ENCODE measurements at places on chromosomes 6 and 20.

- DNase-seq, result no peak
Observed at GRCh38 chr6:17987447-17987696, at the start of gene KIF13A. KIF13A (minus strand) TSS chr6:17987635; CDS start chr6:17987463, 172 bp downstream.

DNA sequence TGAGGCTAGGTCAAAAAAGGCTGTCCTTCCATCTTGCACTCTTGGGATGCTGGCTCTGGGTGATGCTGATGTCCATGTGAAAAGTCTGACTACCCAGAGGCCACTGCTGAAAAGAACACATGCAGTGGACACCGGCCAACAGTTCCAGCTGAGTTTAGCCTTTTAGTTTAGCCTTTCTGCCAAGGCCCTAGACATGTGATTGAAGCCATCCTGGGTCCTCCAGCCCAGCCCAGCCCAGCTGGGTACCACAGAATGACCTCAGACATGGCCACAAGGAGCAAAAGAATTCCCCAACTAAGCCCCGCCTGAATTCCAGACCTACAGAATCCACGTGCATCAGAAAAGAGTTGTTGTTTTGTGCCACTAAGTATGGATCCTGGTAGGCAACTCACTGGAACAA is 17.4 kb downstream of the PIGT start:
- DNase-seq, result peak; percentile 71

DNA sequence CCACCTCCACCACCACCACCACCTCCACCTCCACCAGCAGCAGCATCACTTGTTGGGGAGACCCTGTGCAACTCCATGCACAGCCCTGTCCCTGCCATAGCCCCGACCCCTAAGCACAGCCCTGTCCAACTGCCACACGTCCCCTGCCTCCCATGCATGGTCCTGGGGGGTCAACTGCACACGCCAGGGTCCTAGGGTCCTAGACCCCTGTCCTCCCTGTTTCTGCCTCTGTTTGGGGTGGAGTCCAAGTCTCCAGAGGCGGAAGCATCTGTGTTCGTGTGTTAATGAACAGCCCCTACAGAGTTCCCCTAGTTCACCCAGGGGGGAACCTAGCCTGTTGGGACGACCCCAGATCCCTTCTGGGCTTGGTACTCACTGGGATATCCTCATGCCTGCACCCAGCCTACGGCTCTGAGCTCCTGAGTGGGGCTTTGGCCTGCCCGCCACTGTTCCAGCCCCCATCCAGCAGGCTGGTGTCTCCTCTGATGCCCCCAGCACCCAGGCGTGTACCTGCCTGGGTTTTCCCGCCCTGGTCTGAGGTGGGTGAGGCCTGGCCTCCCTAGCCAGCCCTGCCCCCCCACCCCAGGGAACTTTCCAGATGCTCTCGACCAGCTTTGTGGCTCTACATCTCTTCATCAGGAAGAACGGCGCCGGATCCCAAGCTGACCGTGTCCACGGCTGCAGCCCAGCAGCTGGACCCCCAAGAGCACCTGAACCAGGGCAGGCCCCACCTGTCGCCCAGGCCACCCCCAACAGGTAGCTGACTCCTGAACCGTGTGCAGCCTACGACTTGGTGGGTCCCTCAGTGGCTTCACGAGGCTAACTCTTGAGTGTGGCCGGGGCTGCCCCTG is 2.5 kb upstream of the TNFRSF6B start:
- DNase-seq, result peak; percentile 74

DNA sequence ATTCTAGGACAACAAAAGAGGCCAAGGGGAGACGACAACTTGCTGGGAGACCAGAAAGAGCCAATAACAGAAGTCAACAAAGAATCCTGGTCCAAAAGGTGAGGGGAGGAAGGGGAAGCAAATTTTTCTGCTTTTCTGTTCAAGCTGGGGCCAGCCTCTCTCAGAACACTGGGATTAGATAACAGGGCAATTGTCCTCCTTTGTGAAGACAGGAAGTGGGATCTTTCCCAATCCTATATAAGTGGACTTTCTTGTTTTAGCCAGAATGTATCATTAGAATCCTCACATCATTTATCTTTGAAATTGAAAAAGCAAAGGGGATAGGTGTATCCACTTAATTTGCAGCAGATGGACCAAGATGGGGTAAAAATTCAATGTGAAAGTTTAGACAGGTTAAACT is 101.2 kb upstream of the COL21A1 start:
- no peak for DNase-seq

DNA sequence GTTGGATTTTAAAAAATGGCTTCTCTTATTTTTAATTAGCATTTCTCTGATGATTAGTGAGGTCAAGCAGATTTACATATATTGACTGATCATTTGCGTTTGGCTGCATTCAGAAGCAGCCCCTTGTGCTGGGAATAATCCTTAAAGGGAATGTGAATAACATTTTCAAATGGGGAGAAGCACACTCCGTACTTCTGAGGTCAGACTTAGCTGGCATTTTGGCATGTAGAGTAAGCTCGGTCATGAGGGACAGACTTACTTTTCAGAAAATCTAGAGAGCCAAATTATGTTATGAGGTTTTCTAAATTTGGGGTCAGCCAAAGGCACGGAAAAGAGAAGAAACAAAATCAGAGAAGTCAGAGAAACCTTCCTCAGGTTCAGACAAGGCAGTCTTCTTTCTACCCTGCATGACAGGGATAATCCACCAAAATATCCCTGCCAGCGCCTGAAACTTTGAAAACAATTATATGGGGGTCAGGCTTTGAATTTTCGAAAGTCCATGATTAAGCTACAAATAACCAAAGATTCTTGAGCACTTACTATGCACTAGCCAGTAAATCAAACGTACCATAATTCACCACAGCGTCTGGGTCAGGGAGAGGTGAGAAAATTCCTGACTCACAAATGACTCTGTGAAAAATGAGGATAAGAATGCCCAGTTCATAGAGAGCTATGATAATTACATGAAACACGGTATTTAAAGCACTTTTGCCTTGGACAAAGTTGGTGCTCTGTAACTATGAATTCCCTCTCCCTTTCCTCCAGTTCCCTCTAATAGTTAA is 44.9 kb downstream of the ADAT2 start:
- DNase-seq, result no peak

DNA sequence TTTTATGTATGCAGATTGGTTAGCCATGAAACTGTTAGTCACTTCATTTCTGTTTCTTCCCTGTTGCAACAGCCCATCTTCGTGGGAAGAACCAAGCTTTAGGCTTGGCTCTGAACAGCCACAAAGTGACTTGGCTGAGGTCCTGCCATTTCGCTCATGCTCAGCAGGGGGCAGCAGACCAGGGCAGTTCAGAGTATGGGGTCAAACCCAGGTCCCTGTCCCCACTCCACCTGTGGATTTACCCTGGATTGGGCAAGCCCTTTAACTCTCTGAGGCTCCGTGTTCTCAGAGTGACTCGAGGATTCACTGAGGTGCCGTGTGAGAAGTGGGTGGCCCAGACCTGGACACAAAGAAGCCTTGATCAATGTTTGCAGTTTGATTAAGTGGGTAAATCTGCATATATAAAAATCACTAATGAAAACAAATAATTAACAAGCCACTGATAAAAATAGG is 19.8 kb upstream of the MAP1LC3A start:
- DNase-seq, result no peak

- peak; percentile 75 for DNase-seq
Observed at GRCh38 chr6:122389704-122390372, 9.6 kb upstream of the HSF2 start.

- DNase-seq, result no peak
Observed at GRCh38 chr6:83472767-83473166, 39.6 kb upstream of the PRSS35 start.

GRCh38 chr20:46010491-46011391 is 2.0 kb downstream of the MMP9 start:
- DNase-seq, result no peak

DNA sequence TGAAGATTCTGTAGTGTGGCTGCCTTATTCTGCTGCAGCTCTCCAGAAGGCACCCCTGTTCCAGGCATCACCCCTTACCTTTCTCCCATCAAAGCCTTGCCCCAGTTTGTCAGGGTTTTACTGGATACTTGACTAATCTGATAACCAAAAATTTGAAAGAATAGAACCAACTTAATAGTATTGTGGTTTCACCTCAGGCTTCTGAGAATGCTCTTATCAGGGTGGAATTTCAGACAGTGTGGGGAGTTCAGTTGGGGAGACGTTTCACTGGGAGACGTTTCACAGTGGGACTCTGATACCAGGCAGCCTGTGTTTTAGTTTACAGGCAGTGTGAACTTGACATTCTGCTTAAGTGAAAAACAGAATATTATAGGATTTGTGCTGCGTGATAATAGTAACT is 50.5 kb downstream of the SCAND1 start:
- no peak for DNase-seq

DNA sequence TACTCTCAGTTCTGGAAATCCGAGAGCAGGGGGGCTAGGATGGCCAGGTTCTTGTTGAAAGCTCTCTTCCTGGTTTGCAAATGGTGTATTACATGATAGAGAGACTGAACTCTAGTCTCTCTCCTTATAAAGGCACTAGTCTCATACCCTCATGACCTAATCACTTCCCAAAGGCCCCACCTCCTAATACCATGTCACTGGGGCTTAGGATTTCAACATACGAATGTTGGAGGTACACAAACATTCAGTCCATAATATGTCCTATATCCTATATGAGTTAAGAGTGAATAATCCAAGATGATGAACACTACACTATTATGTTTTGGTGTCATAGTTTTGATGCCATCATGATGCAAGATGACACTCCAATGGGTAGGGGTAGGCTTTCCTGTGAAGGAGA is 20.0 kb upstream of the TXLNB start:
- DNase-seq, result no peak

DNA sequence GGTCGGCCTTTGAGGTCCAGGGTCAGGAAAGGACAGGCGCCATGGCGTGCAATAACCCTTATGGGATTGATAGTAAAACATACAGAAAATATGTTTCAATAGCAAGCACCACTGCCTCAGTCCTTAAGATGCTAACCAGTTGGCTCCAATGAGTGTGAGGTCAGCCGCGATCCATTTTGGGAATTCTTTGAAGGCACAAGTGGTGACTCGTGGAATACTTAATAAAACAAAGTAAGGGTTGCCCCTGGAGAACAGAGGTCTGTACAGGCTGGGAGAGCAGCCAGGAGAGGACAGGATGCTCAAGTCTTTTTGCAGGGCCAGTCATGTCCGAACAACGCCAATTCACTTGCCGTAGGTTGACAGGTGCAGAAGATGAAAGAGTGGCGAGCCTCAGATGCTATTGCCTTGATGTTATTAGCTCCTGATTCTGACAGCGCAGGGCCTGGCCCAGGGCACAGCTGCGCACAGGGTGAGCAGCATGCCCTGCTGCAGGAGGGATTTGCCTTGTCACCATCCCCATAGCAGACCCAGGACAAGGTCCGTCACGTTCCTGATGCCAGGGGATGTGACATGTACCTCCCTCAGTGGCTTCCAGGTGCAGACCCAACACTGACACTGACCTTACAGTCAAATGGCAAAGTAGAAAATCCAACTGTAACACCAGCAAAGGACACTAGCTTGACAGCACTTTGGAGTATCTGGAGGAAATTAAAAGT is 21.8 kb downstream of the SYNDIG1 start:
- DNase-seq, result no peak

DNA sequence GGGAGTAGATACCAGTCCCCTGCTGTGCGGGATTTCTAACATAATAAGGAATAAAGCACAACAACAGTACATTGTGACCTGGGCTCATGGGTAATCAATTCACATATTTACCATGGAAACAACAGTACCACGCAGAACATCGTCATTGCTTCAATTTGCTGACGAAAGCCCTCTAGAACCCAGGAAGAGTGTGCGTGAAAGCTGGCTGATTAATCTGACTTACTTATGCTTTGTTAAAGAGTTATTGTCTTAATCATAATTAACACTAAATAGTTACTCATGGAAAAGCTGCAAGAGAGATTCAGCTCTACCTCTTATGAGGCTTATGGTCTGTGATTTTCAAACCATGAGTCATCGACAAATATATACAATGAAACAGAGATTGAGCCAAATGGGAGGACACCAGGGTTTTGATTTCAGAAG is 644.3 kb upstream of the AGPAT4 start:
- DNase-seq, result no peak

GRCh38 chr6:128491100-128491581 is 29.3 kb downstream of the PTPRK start:
- DNase-seq, result peak; percentile 42

DNA sequence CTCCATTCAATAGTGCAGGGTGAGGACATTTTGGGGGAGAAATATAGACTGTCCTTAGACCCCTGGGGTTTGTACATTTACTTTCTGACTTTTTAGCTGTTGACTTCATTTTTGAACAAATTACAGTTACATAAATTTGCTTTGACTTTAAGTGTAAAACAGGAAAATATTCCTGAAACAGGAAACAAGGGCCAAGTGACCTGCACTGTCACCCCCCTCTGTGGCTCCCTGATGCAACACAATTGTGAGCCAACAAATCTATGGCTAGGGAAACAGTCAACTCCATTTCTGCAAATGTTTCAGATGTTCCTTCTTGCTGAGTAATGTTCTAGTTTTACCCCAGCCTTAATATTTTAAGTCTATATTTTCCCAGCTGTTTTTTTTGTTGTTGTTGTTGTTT is 39.8 kb downstream of the HLA-A start:
- DNase-seq, result no peak

GRCh38 chr6:52595000-52595795 is 18.3 kb upstream of the TRAM2 start:
- DNase-seq, result peak; percentile 84

Measured in lung (tissue), 17 donors.